ENCODE measurements at places on chromosomes 3 and 15. TPM values are rescaled to one million over a fixed set of nuclear protein-coding genes. Genes with fewer than 3 reads are reported as not detected.

TTBK2 gene
- 18.7 TPM for total RNA-seq

AGBL1 gene
- total RNA-seq, result not detected

PFKFB4 gene
- 3.3 TPM for total RNA-seq

- no peak overlapping the region for H3K4me3 ChIP-seq
- H3K27me3 ChIP-seq, result no peaks in the 10 kb centered on the region
- no peaks in the 10 kb centered on the region for H3K4me1 ChIP-seq
Observed at GRCh38 chr3:33940736-33941135, 142.3 kb downstream of the PDCD6IP start.

- H3K27me3 ChIP-seq, result no peaks in the 10 kb centered on the region
- H3K27ac ChIP-seq, result no peak overlapping the region
- H3K4me3 ChIP-seq, result no peak overlapping the region
- H3K4me1 ChIP-seq, result no peaks in the 10 kb centered on the region
- DNase-seq, result no peak
Observed at GRCh38 chr3:82939491-82940097, 1178.1 kb upstream of the GBE1 start.

GRCh38 chr3:138833899-138834595, 681 bp downstream of the PIK3CB start:
- no peaks in the 10 kb centered on the region for H3K36me3 ChIP-seq
- H3K4me1 ChIP-seq, result peaks cover 22% of the 10 kb centered on the region
- peak overlapping the region; percentile 88 for H3K27ac ChIP-seq
- peak overlapping the region; percentile 41 for H3K4me3 ChIP-seq

DNA sequence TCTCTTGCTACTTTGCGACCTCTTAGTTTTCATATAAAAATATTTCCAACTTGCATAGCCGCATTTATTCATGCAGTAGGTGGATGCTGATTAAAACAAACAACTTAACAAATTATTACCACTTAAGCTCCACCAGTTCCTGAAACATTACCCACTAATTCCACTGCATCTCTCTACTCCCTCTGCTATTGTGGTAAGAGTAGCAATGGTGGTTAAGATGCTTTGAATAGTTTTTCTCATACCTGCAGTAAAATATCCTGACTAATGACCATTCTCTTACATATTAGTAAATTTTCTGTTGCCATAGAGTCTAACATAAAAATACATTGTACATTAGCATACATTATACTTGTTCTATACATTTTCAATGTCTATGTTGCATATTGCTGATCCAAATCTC, 397.6 kb upstream of the PLSCR5 start:
- no peaks in the 10 kb centered on the region for H3K4me1 ChIP-seq
- H3K27me3 ChIP-seq, result no peaks in the 10 kb centered on the region
- no peaks in the 10 kb centered on the region for H3K36me3 ChIP-seq
- no peak overlapping the region for H3K27ac ChIP-seq
- no peak overlapping the region for H3K4me3 ChIP-seq
- no peak for DNase-seq

DNA sequence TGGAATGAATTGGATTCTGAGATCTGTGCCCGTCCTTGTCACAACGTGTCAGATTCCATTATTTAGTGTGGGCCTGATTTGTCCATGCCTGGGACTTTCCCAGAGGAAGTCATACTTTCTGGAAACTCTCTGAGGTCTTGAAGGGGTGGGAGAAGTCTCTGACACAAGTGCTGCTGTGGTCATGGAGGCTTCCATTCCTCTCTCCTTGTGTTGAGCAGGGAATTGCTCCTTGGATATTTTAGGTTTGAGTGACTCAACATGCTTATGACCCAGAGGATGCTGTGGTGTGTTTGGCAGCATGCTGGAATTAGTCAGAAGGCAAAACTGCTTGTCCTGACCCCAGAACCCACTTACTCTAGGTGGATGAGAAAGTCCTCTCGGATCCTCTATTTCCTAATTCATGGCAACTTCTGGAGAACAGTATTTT, 132.1 kb downstream of the LPP start:
- H3K27me3 ChIP-seq, result no peaks in the 10 kb centered on the region
- H3K4me3 ChIP-seq, result no peak overlapping the region
- peaks cover 6% of the 10 kb centered on the region for H3K4me1 ChIP-seq
- H3K36me3 ChIP-seq, result no peaks in the 10 kb centered on the region
- no peak for DNase-seq

DNA sequence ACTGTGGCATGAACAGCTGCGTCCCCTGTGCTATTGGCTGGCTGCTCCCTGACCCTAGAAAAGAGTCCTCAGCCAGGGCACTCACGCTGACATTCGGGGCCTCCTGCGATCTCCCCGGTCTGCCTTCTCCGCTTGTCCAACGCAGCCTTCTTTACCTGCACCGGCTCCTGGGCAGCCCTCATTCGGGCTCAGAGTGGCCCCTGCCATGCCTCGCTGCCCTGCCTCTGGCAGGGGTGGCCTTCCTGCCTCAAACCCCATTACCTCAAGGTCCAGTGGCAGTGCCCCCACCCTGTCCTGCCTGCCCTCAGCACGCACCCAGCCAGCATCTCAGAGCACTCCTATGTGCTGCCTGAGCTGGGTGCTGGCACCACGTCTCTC, 86.5 kb downstream of the TBC1D2B start:
- H3K36me3 ChIP-seq, result no peaks in the 10 kb centered on the region
- no peak for DNase-seq
- H3K27me3 ChIP-seq, result no peaks in the 10 kb centered on the region
- no peaks in the 10 kb centered on the region for H3K4me1 ChIP-seq
- no peak overlapping the region for H3K27ac ChIP-seq

DNA sequence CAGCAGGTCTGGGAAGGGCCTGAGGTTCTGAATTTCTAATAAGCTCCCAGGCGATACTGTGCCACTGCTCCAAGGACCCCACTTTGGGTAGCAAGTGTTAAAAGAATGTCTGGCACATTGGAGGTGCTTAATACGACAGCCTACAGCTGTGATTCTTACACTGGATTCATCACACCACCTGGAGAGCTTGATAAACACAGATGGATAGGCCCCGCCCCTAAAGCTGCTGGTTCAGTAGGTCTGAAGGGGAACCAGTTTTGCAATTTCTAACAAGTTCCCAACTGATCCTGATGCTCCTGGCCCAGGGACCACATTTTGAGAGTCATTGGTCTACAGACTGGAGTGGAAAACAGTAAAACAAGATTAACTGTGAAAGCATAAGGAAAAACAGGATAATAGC, 124.8 kb upstream of the ST8SIA2 start:
- no peak overlapping the region for H3K27ac ChIP-seq
- H3K4me3 ChIP-seq, result no peak overlapping the region
- DNase-seq, result no peak
- H3K27me3 ChIP-seq, result no peaks in the 10 kb centered on the region
- no peaks in the 10 kb centered on the region for H3K36me3 ChIP-seq
- no peaks in the 10 kb centered on the region for H3K4me1 ChIP-seq

WDR49 gene
- total RNA-seq, result 1.5 TPM

CHRM5 gene
- not detected for total RNA-seq

GRCh38 chr3:132283916-132284405, 33.2 kb upstream of the ACP3 start:
- H3K4me1 ChIP-seq, result no peaks in the 10 kb centered on the region
- H3K4me3 ChIP-seq, result no peak overlapping the region
- DNase-seq, result no peak
- H3K27me3 ChIP-seq, result no peaks in the 10 kb centered on the region
- H3K36me3 ChIP-seq, result no peaks in the 10 kb centered on the region

DNA sequence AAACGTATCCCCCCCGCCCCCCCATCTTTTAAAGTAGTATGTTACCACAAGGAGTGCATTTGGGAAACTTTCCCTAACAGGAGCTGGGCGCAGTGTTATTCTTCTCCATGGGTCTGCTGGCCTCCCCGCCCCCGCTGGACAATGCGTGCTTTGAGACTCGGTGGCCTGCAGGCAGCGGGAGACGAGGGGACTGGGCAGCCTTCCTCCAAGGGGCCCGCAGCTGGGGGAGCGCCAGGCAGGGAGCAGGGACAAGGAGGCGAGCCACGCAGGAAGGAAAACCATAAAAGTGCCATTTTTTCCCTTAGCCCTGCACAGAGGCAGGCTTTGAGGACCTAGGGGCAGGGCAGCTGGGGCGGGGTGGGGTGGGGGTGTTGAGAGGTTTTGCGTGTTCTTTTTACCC, 14.1 kb downstream of the SOX2 start:
- peaks cover 11% of the 10 kb centered on the region for H3K4me1 ChIP-seq
- H3K4me3 ChIP-seq, result no peak overlapping the region
- no peaks in the 10 kb centered on the region for H3K36me3 ChIP-seq
- no peak overlapping the region for H3K27ac ChIP-seq
- DNase-seq, result no peak
- peaks cover 60% of the 10 kb centered on the region for H3K27me3 ChIP-seq

EPHB3 gene
- 0.46 TPM for total RNA-seq

DNA sequence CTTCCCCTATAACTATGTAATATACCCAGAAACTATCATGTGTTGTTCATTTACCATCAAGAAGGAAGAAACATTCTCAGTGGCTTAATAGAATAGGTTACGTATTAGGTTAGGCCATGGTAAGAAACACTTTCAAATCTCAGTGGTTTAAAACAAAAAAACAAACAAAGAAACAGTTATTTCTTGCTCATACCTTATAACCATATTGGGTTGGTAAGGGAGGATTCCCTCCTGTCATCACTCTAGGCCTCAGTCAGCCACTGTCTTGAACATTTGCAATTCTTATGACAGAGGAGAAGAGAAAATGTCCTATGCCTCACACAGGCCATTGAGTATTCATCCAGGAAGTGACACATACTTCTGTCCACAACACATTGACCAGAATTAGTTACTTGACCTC, 727.7 kb upstream of the NECTIN3 start:
- H3K36me3 ChIP-seq, result no peaks in the 10 kb centered on the region
- H3K4me3 ChIP-seq, result no peak overlapping the region

GRCh38 chr3:112364291-112364690, 31.3 kb downstream of the CD200 start:
- no peaks in the 10 kb centered on the region for H3K27me3 ChIP-seq
- peaks cover 45% of the 10 kb centered on the region for H3K4me1 ChIP-seq
- peak overlapping the region; percentile 87 for H3K27ac ChIP-seq
- H3K4me3 ChIP-seq, result no peak overlapping the region

LSAMP gene
- 2.0 TPM for total RNA-seq

BMF gene
- 49.3 TPM for total RNA-seq

DNA sequence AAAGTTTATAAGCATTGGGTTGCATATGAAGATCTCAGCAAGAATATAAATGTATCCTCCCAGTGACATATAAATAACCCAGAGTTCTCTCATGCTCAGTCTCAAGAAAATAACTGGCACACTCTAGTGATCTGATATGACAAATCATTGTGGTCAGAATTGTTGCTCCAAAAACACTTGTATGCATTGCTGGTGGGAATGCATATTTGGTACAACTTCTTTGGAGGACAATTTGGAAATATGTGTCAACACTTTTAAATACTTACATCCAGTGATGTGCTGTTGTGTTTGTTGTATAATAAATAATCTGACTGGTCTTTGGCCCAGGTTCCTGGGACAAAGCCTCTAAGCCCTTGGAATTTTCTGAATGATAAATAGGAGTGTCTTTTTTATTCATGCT, 66.7 kb upstream of the STT3B start:
- DNase-seq, result no peak
- H3K27ac ChIP-seq, result no peak overlapping the region
- H3K36me3 ChIP-seq, result no peaks in the 10 kb centered on the region
- H3K4me1 ChIP-seq, result no peaks in the 10 kb centered on the region
- no peak overlapping the region for H3K4me3 ChIP-seq
- no peaks in the 10 kb centered on the region for H3K27me3 ChIP-seq

DNA sequence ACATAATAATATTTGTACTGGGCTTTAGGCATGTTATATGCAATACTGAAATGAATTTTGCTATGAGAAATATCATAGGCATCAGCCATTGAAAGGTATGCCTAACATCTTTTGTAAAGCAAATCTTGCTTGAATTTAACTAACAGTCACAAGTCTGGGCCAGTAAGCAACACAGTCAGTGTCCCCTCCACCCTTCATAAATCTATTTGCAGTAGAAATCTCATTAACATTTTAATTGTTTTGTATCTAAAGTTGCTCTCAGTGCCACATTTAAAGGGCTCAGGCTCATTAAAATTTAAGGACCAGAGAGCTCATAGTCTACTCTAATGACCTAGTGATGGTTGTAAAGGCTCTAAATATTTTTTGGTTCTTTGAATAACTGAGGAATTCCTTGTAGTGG, 167.2 kb upstream of the GOLIM4 start:
- no peak overlapping the region for H3K4me3 ChIP-seq
- no peaks in the 10 kb centered on the region for H3K4me1 ChIP-seq
- H3K27ac ChIP-seq, result no peak overlapping the region
- no peak for DNase-seq
- H3K36me3 ChIP-seq, result no peaks in the 10 kb centered on the region
- no peaks in the 10 kb centered on the region for H3K27me3 ChIP-seq

GRCh38 chr3:38652934-38653333, 3.4 kb upstream of the SCN5A start:
- no peak overlapping the region for H3K4me3 ChIP-seq
- no peaks in the 10 kb centered on the region for H3K36me3 ChIP-seq
- H3K27ac ChIP-seq, result no peak overlapping the region

NME9 gene
- total RNA-seq, result 2.6 TPM

GRCh38 chr3:12501360-12502020, 17.2 kb downstream of the TSEN2 start:
- DNase-seq, result no peak
- peaks cover 31% of the 10 kb centered on the region for H3K36me3 ChIP-seq
- H3K4me1 ChIP-seq, result no peaks in the 10 kb centered on the region
- H3K4me3 ChIP-seq, result no peak overlapping the region
- H3K27me3 ChIP-seq, result no peaks in the 10 kb centered on the region

GRCh38 chr3:9808345-9809037, 1.6 kb upstream of the TTLL3 start:
- H3K36me3 ChIP-seq, result peaks cover 35% of the 10 kb centered on the region
- peak; percentile 23 for DNase-seq
- peaks cover 16% of the 10 kb centered on the region for H3K4me1 ChIP-seq
- no peaks in the 10 kb centered on the region for H3K27me3 ChIP-seq

MKRN2OS gene
- total RNA-seq, result not detected

DNA sequence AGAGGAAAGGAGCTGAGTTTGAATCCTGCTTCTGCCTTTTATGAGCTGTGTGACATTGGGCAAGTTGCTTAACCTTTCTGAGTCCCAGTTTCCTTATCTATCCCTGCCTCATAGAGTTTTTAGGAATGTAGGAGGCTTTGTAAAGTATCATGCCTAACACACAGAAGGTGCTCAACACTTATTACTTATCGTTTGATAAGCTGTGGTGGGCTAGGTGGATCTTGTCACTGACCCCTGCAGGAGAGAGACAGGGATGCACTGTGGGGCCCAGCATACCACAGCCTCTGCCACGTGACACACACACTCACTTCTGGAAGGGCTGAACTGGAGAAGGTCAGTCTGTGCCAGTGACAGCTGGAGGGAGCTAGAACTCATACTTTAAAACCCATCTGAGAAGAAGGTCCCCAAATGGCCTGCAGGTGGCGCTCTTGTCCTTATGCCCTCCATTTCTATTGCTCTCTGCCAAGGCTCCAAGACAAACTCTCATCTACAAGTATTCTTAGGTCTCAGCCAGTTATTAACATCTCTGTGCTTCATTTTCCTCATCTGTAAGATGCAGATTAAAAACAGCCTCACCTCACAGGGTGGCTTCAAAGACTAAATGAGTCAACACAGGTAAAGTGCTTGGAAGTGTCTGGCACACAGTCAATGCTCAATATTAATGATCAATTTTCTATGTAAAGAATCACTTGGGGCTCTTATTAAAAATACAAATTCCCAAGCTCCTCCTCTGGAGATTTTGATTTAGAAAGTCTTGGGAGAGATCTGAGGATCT, 57.5 kb upstream of the HACD2 start:
- no peak overlapping the region for H3K27ac ChIP-seq
- H3K36me3 ChIP-seq, result no peaks in the 10 kb centered on the region
- H3K27me3 ChIP-seq, result no peaks in the 10 kb centered on the region
- peak; percentile 67 for DNase-seq

Measured in thyroid gland (tissue), 4 donors.